ENCODE measurements at places on chromosomes 4 and X.

DNA sequence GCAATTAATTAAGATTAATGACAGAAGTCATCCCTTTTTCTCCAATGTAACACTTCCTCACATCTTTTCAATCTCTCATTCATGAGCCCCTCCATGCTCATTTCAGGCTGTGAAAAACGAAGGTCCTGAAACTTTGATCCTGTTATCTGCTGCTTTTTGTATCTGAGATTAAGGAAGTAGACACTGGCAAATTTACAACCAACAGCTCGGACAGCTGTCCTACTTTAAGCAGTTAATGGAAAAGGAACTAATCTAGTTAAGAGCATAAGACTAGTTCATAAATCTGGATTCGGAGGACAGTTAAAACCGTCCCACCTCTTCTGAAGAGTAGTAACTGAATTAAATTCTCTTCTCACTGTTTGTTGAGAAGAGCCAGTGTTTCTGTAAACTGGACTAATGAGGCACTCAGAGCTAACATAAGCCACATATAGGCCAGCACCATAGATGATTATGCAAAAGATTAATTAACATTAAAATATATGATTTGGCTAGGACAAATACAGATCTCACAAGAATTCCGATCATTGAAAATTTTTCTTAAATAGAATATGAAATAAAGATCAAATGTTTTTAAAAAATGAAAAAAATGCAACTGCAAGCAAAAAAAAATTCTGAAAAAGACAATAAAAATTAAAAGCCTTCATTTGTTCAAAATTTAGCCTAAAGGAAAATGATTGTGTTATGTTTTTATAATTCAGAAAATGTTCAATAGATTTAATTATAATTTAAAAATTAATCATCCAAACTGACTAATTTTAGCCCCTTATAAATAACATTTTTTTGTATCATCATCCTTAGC, 114.4 kb downstream of the ANTXR2 start:
- DNase-seq: no peak

- no peak for DNase-seq
Measured at GRCh38 chrX:68462197-68462596, 28.9 kb upstream of the OPHN1 start.

GRCh38 chr4:107858158-107858742, 33.5 kb downstream of the SGMS2 start:
- DNase-seq: no peak

- DNase-seq: no peak
Measured at GRCh38 chr4:137681081-137681480, 148.8 kb upstream of the PCDH18 start.

DNA sequence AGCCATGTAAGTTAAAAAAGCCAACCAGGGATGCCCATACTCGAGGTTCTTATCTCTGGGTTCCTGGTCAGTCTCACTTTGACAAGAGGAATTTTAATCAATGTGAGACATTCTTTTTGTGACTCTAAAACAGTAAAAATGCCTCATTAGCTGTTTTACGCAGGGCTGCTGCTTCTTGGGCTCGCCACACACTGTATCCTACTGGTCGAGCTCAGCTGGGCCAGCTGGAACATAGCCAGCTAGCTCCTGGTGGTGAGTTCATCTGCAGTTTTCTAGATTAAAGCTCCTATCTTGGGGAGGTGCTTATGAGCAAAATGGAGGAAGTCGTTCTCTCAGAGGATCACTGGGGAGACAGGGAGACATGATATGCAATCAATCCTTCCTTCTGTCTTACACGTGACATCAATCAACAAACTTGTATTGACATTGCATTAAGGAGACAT, 55.9 kb upstream of the LEF1 start:
- DNase-seq: no peak

DNA sequence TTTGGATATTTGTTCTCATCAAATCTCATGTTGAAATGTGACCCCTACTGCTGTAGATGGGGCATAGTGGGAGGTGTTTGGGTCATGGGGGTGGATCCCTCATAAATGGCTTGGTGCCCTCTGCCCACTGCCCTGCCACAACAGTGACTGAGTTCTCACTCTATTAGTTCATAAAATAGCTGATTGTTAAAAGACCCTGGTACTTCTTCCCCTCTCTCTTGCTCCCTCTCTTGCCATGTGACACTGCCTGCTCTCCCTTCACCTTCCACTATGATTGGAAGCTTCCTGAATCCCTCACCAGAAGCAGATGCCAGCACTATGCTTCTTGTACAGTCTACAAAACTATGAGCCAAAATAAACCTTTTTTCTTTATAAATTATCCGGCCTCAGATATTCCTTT, 182.2 kb downstream of the CAMK2D start:
- no peak for DNase-seq

- no peak for DNase-seq
Measured at GRCh38 chr4:141849367-141849766, 213.0 kb downstream of the IL15 start.

GRCh38 chr4:1968686-1969295, 40.0 kb downstream of the NELFA start:
- DNase-seq: no peak

GRCh38 chrX:25048178-25048577, 32.4 kb upstream of the ARX start:
- DNase-seq: no peak

DNA sequence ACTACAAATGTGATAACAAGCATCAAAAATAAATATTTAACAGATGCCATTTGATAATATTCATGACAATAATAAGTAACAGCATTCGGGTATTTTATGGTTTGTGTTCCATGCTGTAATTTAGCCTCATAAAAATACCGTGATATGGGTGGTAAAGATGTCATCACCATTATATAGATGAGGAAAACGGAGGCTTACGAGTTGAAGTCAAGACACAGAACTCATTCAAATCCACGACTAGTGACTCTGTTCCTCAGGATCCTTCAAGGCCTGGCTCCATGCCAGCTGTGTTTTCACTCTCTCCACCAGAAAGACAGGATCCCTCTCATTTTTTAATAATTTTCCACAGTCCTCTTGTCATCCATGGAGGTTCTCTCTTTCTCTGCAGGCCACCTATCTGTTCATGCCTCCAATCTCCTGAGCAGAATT, 94.5 kb downstream of the APBB2 start:
- DNase-seq: no peak

- DNase-seq: no peak
Measured at GRCh38 chrX:46226422-46226821, 318.8 kb downstream of the ZNF674 start.

DNA sequence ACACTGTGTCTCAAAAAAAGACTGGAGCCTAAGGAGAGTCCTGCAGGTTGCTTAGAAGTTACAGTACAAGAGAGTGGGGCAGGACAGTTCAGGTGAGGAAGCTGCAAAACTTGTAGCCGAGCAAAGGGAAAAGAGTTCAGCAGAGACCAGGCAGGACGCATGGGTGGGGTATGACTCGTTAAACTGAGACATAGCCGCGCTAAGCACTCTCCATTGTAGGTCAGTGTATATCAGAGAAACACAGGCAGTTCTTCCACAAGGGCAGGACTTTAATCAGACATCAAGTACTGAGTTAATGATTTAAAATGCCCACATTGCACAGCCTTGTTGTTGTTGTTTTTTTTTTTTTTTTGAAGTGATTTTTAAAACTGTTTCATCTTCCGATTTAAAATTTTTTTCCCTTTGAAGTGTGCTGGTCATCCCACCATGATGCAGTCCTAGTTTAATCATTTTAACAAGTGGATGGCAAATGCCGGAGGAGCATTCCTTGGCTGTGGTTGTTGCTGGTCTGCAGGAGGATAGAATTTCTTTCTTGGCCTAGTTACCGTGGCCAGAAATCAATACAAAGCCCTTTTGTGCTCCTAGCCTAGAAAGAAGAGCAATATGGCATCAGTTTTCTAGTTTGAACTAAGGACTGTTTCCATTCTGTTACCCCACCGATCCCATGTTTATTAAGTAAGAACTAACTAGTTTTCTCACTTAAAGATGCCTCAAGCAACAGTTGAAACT, 10.3 kb downstream of the LAP3 start:
- no peak for DNase-seq

DNA sequence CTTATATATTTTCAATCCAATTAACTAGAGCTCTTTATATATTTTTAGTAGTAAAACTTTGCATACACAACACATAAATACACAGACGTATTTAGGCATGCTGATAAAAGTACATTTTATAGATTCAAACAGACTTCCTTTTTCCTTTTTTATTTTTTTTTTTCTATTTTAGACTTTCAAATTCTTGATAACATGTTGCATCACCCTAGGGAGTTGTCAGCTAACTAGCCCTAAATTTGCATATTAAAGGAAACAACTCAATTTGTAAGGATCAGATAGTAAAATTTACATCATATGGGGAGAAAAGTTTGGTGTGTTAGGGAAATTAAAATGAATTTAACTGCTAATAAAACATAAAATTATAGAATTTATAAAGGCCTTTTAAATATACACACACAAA, 47.4 kb upstream of the APOOL start:
- no peak for DNase-seq

DNA sequence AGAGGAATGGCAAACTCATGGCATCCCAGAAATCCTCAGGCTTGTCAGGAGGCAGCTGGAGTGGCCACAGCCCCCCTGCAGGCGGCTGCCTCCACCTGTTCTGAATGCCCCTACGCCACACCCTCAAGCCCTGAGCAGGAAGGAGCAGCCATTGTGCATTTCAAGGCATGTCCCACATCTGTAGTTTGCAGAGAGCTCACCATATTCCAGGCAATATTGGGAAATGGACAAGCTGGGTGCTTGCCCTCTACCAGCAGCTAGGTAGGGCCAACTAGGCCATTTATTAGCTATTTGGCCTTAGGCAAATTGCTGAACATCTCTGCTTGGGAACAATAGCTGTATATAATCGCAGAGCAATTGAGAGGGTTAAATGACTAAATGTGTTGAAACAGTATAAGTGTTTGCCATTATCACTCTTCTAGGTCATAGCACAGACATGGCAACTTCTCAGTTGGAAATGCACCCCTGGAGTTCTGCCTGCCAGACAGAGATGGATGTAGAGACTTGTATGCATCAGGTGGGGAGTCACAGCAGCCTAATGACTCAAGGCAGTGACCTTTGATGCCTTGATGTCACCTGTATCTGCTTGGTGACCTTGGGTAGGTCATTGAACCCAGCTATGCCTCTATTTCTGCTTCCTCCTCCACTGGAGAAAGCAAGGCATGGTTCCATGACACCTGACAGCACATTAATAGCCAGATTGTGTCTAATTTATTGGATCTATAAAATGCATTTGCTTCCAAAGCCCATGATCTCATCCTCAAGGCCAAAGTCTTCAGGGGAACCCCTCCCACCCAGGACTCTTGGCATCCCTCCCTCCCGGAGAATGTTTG, 52.8 kb downstream of the FHDC1 start:
- DNase-seq: no peak

- no peak for DNase-seq
Measured at GRCh38 chrX:13761606-13762414, 27.3 kb downstream of the OFD1 start.

DNA sequence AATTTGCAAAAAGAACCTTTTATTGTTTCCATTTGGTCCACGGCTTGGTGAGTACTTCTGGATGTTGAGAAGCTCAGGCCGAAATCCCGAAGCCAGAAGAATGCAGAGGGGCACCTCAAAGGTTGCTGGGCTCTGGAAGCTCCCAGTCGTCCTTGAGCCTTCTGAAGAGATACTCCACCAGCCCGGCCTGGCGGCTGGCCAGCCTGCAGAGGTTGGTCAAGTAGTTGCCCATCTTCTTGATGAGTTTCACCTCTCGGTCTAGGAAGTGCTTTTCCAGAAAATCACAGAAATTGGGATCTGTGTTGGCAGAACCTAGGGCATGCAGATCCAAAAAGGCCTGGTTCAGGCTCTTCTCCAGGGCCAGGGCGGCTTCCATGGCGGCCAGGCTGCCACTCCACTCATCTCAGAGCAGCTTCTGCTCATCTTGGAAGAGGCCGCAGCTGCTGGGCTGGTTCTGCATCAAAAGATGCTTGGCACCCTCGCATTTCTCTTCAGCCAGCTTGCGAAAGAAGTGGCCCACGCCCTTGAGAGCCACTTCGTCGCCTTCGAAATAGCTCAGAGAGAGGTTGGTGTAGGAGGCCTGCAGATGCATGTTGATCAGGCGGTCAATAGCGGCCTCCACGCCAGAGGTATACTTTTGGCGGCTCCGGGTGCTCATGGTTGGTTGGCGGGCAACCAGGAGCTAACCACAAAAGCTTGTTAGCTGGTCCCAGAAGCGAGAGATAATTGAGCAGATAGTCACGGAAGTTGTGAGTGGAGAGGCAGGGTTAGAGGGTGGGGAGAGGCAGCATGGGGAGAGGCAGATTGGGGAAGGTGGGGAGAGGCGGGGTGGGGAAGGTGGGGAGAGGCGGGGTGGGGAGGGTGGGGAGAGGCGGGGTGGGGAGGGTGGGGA, 76.5 kb upstream of the TSPAN7 start:
- DNase-seq: no peak

GRCh38 chr4:63492515-63492914, 916.7 kb downstream of the TECRL start:
- no peak for DNase-seq

GRCh38 chr4:101953949-101954348, 163.4 kb downstream of the BANK1 start:
- DNase-seq: no peak

GRCh38 chrX:89021964-89022363, 274.9 kb downstream of the CPXCR1 start:
- DNase-seq: no peak

DNA sequence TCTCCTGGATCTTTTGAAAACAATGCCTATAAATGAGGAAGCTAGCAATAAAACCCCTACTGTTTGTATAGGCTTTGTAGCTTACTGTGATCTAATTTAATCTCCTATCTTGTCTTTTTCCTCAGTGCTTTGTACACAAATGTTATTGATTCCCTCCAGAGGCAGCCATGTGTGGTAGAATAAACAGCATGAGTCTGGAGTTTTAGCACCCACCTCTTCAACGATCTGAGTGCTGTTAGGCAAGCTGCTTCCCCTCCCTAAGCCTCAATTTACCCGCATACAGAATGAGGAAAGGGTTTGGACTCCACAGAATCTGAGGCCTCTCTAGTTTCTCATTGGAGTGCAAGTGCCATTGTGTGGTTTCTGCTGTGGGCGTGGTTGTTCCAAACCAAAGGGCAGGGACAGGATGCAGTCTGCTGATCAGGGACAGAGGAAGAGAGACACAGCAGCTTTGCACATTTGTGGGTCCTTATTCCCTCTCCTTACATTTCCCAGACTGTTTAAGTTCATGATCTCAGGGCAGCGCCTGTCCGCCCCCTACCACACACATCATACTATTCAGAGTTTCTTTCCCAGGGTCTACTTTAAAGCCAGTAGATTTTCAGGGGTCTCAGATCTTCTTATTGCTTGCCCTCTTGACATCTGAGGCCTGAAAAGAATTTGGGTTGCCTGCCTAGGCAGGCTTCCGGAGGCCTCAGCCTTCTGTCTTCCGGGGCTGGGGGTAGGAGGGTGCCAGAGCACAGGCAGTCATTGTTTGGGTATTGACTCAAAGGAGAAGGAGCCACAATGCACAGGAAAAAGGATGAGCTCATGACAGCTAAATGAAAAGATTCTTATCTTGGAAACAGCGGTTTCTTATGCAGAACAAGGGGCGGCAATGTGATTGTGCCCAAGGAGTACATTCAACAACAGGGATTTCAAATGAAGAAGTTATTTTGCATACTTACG, 114.9 kb upstream of the TEX13D start:
- DNase-seq: no peak

- no peak for DNase-seq
Measured at GRCh38 chr4:6658597-6659075, 18.2 kb downstream of the MRFAP1 start.

All from NCI-H1048 (cell line).